ENCODE measurements at places on chromosomes 11 and 22.

DNA sequence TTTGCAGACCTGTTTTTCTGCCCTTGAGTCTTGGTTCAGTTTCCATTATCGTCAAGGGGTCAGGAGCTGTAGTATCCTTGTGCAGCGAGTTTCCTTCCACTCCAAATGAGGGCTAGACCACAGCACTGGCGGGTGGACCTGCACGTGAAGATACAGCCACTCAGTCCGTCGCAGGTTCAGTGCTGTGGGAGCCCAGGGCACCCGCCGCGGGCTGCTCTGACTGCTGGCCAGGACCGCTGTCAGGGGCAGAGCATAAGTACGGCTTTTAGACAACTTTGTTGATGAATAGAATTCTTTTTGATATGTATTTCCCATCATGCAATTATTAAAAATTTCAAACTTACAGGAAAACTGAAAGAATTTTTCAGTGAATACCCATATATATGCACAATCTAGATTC lies 56.6 kb downstream of the NF2 start:
- DNase-seq = no peak

GRCh38 chr11:91536366-91536765 lies 688.3 kb upstream of the FAT3 start:
- DNase-seq = no peak

- DNase-seq = no peak
Measured at GRCh38 chr11:77723024-77723423, 85.4 kb upstream of the CLNS1A start.

- DNase-seq = no peak
Measured at GRCh38 chr11:83437939-83438338, 151.8 kb upstream of the CCDC90B start.

- DNase-seq = no peak
Measured at GRCh38 chr22:30212363-30212995, 34.1 kb downstream of the LIF start.

DNA sequence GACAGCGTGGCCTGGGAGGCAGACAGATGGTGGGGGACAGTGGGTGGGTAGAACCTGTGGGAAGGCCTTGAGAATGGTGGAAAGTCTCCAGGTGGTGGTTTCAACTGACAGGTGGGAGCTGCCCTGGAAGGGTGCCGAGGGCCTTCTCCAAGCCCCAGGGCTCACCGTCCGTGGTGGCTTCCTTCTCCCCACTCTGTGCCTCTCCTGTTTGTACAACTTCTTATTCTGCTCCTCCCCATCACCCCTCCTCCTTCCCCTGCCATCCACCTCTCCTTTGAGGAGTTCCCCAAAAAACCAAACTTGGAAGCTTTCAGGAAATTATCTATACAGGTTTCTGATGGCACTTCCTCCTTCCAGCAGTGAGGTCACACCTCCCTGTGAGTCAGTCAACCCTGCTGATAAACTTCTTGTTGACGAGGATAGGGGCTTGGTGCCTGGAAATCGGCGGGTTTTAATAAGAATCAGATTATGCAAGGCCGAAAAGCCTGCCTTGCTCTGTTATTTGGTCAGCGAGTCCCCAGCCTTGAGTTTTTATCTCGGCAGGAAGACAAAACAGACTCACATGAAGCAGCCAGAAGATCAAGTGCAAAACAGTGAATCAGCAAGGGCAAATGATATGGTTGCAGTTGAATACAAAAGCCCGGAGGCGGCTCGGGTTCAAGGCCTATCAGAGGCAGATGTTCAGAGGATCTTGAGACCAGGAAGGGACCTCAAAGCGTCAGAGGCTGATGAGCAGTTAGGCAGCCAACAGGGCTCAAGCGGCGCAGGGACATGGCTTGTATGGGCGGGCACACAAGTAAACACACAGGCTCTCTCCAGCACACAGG lies 9.5 kb upstream of the ST3GAL4 start:
- no peak for DNase-seq

- no peak for DNase-seq
Measured at GRCh38 chr11:117833401-117833891, 8.9 kb upstream of the FXYD2 start.

DNA sequence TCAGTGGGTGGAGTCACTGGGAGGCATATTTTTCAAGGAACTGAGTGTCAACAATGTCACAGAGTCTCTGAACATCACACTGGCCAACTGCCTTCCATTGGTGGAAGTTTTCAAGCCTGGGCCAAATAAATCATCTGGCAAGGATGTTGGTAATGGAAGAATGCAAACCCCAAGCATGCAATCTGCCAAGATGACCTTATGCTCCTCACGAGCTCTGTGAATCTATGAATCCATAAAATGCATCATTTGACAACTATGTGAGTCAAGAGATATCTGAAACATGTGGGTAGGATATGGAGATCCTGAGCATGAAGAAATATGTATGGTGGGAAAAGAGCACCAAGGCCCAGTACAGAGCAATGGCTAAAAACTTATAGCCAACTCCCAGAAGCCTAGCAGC lies 122.2 kb downstream of the PLEKHA7 start:
- no peak for DNase-seq

DNA sequence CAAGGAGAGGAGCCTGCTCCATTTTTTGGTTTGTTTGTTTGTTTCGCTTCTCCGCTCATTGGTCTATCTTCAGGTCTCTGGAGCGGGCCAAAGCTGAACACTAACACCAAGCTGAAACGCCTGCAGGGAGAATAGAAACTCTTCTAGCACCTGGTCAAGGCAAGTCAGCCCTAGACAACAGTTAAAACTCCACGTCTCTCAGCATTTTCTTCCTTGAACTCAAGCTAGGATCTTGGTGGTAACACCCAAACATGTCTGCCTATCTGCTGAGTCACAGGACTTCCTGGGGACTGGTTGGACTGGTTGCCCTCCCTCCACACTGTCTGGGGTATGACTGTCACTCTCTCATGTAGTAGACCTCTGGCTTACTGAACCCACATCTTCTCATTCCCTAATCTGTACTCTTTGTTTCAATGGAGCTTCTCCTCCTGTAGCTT lies 23.9 kb upstream of the RBFOX2 start:
- no peak for DNase-seq

DNA sequence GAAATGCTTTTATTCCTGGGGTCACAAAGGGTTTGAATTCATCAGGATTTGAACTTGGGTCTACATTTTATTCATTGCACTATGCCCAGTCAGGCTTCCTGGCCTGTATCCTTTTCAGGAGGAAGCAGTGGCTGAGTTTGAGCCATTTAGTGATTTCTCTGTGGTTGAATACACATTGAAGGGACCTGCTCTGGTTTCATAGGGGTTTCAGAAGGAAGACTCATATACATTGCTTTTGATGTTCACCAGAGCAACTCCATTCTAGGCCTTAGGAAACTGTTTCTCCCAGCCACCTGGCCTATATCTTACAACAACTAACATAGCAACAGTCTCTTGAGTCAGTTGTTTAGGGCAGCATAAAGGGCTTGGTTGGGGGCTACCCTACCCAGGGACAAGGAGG lies 165.7 kb downstream of the INSC start:
- DNase-seq = no peak

- DNase-seq = no peak
Measured at GRCh38 chr11:86134580-86135318, 65.9 kb upstream of the PICALM start.

- no peak for DNase-seq
Measured at GRCh38 chr11:98495016-98495415, 525.7 kb upstream of the CNTN5 start.

DNA sequence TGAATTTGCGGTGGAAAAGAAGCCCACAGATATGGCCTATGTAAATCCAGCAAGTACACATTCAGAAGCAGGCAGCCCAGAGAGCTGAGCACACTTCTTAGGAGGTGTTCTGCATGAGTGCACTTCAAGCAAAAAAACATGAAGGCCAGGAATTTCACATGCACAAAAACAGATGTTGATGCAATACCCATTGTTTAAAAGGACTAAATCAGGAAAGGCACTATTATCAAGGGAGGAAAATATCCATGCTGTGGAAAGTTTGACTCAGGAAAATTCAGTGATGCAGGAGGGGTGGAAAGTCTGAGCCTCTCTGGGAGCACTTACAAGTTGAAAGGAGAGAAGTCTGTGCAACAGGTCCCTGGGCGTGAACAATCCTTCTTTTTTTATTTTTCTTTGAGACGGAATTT lies 15.8 kb upstream of the CARS1 start:
- no peak for DNase-seq

GRCh38 chr22:22687638-22688500 lies 43.5 kb downstream of the GGTLC2 start:
- DNase-seq = peak; percentile 10

GRCh38 chr11:79960461-79960860 lies 519.6 kb upstream of the TENM4 start:
- DNase-seq = no peak

GRCh38 chr11:91261513-91261912 lies 963.1 kb upstream of the FAT3 start:
- no peak for DNase-seq

DNA sequence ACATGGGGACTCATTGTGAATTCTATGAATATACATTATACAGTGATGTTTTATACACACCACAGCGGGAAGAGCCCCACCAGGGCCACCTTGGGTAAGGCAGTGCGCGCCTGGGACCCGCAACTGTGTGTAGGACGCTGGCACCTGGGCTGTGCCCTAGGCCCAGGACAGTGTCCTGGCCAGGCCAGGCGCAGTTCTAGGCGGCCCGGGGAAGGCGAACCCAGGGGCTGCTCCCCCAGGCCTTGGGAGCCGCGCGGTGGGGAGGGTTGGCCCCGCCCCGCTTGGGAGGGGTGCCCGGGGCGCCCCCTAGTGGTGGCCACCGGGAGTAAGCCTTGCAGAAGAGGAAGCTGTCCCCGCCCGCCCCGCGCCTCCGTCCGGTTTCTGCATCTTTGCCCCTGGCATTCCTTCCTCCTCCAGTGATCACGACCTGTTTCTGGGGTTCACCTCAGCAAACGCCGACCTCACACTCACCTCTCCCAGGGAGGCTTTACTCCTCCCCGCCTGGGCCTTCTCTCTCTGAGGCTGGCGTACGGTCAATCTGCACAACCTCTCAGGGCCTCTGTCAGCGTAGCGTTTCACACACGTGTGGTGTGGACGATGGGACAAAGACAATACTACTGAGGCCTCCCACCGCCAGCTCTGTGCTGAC lies 9.5 kb upstream of the EHD1 start:
- peak; percentile 83 for DNase-seq

GRCh38 chr11:124865902-124866851 lies 945 bp downstream of the ROBO3 start:
- peak; percentile 45 for DNase-seq

DNA sequence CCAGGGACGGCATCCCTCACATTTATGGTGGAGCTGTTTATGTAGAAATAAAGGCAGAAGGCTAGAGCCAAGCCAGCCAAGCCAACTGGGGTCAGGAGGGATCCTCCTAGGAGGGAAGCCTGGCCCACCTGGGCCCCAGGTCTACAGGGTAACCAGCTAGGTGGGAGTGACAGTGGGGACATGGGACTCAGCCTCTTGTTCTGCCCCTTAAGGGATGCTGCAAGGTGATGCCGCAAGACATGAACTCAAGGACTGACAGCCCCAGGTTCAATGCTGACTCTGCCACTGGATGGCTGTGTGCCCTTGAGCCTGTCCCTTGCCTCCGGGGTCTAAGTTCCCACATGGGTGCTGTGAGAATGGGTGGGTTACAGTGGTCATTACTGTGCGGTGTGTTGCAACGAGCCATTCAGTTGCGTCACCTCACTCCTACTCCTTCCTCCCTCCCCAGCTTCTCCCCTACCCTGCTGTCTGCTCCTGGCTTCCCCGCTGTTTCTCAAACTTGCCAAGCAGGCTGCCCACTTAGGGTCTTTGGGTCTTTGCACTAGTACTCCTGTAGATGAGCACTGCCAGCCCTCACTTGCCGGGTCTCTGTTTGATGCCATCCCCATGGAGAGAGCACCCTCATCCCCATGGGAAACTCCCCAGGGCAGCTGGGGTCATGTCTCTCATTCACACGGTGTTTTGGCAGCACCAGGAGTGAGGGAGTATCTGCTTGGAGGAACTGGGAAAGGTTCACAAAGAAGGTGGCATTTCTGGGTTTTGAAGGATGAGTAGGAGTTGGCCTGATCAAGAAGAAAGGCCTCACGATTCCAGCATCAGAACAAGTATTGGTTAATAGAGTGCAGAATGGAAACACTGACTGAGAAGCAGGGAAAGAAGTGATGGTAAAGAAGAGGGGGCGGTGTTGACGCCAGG lies 43.0 kb upstream of the RTL6 start:
- DNase-seq = no peak
